ENCODE measurements at places on chromosomes 1 and 21. TPM values are rescaled to one million over a fixed set of nuclear protein-coding genes. Genes with fewer than 3 reads are reported as not detected.
A peak's percentile ranks its signal among the peaks of the same experiment; 100 is the strongest.

- no peaks in the 10 kb centered on the region for H3K27me3 ChIP-seq
- DNase-seq, result no peak
- H3K4me1 ChIP-seq, result no peaks in the 10 kb centered on the region
- H3K36me3 ChIP-seq, result no peaks in the 10 kb centered on the region
Measured at GRCh38 chr1:106961646-106962045, 94.8 kb upstream of the PRMT6 start.

- peaks cover 44% of the 10 kb centered on the region for H3K36me3 ChIP-seq
- H3K27me3 ChIP-seq, result no peaks in the 10 kb centered on the region
- H3K4me3 ChIP-seq, result no peak overlapping the region
- H3K27ac ChIP-seq, result peak overlapping the region; percentile 19
Measured at GRCh38 chr1:24904731-24905354, 25.2 kb downstream of the RUNX3 start.

GRCh38 chr1:5623399-5623798, 368.8 kb downstream of the NPHP4 start:
- no peak overlapping the region for H3K4me3 ChIP-seq
- no peak for DNase-seq
- no peaks in the 10 kb centered on the region for H3K4me1 ChIP-seq
- no peak overlapping the region for H3K27ac ChIP-seq
- H3K36me3 ChIP-seq, result no peaks in the 10 kb centered on the region
- H3K27me3 ChIP-seq, result no peaks in the 10 kb centered on the region

Gene IQGAP3
- 0.24 TPM for total RNA-seq

Gene COA7
- total RNA-seq, result 3.0 TPM

Gene SHISAL2A
- 87.1 TPM for total RNA-seq

GRCh38 chr1:115676498-115677181, 34.9 kb downstream of the VANGL1 start:
- H3K36me3 ChIP-seq, result no peaks in the 10 kb centered on the region
- no peaks in the 10 kb centered on the region for H3K27me3 ChIP-seq
- no peak overlapping the region for H3K4me3 ChIP-seq
- no peak for DNase-seq
- no peaks in the 10 kb centered on the region for H3K4me1 ChIP-seq

- H3K36me3 ChIP-seq, result no peaks in the 10 kb centered on the region
- DNase-seq, result no peak
- H3K27me3 ChIP-seq, result no peaks in the 10 kb centered on the region
- no peak overlapping the region for H3K4me3 ChIP-seq
Measured at GRCh38 chr1:93593854-93594602, 87.6 kb downstream of the BCAR3 start.

Data from naive thymus-derived CD4-positive, alpha-beta T cell (primary cell).